ENCODE measurements at places on chromosomes 6 and 20.

GRCh38 chr20:34643928-34644327 lies 33.0 kb downstream of the PIGU start:
- H3K27me3 ChIP-seq = no peaks in the 10 kb centered on the region
- H3K36me3 ChIP-seq = no peaks in the 10 kb centered on the region
- H3K27ac ChIP-seq = no peak overlapping the region
- no peak for DNase-seq
- no peak overlapping the region for H3K4me3 ChIP-seq
- no peaks in the 10 kb centered on the region for H3K4me1 ChIP-seq

GRCh38 chr6:119314885-119315272 lies 34.7 kb downstream of the MAN1A1 start:
- DNase-seq = no peak
- peaks cover 43% of the 10 kb centered on the region for H3K4me1 ChIP-seq
- no peak overlapping the region for H3K4me3 ChIP-seq
- no peaks in the 10 kb centered on the region for H3K27me3 ChIP-seq

DNA sequence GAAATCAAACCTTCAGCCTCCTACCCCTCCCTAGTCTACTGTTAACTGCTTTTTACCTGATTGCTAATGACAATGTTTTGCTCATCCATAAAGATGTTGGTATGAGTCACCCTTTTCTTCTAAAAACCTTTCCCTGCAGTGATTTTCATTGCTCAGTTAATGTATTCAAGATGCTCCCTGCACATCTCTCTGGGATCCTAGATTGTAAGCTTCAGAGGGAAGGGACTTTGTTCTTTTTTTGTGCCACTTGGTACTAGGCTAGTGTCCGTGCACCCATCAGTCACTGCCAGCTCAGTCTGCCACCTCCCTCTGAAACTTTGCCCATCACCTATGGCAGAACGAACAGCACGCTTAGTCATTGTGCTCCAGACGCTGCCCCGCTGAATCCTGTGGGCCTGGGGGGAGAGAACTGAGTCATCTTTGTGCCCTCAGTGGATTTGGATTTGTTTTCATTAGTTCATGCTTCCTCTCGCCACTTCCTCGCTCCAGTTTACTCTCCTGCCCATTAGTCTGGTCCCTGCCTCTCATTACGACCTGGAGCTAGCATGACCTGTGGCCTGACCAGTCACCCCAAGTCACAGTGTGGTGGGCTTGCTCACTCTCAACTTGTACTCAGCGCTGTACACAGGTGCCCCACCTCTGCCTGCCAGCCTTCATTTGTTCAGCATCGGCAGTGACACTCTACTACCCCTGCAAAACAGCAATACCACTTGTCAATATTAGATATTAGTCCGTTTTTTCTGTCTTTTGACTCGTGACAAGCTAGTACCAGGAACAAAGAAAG lies 78.0 kb upstream of the TMEM181 start:
- peaks cover 45% of the 10 kb centered on the region for H3K36me3 ChIP-seq
- peaks cover 5% of the 10 kb centered on the region for H3K27me3 ChIP-seq
- H3K4me1 ChIP-seq = peaks cover 8% of the 10 kb centered on the region
- H3K27ac ChIP-seq = no peak overlapping the region
- no peak for DNase-seq
- no peak overlapping the region for H3K4me3 ChIP-seq

DNA sequence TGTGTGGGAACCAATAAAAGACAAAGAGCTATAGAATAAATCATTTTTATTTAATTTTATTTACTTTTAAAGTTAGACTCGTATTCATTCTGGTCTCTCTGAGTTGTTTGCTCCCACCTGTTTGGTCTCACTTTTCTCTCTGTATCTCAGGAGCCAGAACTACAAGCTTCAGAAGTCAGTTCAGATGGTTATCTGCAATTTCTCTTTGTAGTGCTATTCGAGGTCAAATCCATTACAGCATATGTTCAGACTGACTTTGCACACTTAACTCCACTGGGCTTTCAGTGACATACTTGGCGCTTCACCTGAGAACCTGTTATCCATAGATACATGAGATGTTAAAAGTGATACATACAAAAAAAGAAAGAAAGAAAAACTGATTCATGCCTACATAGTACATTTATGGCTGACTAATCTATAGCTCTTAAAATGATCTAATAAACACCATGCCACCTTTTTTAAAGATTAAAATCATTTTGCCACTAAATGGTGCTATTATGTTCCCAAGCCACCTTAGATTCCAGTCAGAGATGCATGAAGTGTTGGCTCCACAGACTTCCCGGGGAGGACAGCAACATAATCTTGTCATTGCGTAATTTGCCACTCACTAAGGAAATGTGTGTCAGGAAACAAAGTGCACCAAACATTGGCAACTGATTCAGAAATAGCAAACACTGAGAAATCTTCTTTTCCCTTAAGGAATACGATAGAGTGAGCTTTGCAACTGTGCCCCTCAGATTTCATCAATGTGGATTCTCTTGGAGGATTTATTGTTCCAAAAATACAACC lies 396.7 kb downstream of the HACE1 start:
- H3K27me3 ChIP-seq = no peaks in the 10 kb centered on the region
- no peak overlapping the region for H3K4me3 ChIP-seq
- H3K36me3 ChIP-seq = no peaks in the 10 kb centered on the region
- peaks cover 6% of the 10 kb centered on the region for H3K4me1 ChIP-seq
- H3K27ac ChIP-seq = no peak overlapping the region

GRCh38 chr20:2745060-2745910 lies 52.7 kb downstream of the EBF4 start:
- no peaks in the 10 kb centered on the region for H3K36me3 ChIP-seq
- no peak overlapping the region for H3K4me3 ChIP-seq
- no peak for DNase-seq
- peaks cover 15% of the 10 kb centered on the region for H3K27me3 ChIP-seq
- no peak overlapping the region for H3K27ac ChIP-seq

DNA sequence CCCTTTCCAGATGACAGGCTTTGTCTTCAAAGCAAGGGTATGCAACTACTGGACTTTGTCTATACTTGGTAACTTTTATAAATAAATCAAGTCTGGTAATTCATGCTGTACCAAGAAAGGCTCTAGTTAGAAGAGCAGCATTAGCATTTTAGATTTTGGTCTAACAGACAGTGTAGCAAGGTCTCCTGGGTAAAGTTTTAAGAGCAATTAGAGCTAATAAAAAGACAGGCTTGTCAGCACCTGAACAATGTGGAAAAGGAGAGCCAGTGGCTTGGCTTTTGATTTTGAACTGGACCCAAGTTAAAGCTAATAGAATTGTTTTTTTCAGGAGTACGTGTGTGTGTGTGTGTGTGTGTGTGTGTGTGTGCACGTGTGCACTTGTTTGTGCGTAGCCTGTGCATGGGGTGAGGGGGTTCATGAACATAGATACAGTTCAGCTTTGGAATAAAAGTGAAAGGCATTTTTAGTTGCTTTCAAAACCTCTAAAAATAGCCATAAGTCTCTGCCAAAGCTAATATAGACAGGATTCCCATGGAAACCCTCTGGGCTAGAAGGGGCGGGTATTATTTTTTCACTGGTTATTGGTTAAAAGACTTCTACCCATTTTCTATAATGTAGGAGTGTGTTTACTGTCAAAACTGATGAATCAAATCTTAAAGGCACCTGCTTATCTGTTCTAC lies 138.4 kb downstream of the KCNQ5 start:
- no peak overlapping the region for H3K27ac ChIP-seq
- no peaks in the 10 kb centered on the region for H3K27me3 ChIP-seq
- H3K4me1 ChIP-seq = no peaks in the 10 kb centered on the region
- DNase-seq = no peak
- H3K36me3 ChIP-seq = no peaks in the 10 kb centered on the region

DNA sequence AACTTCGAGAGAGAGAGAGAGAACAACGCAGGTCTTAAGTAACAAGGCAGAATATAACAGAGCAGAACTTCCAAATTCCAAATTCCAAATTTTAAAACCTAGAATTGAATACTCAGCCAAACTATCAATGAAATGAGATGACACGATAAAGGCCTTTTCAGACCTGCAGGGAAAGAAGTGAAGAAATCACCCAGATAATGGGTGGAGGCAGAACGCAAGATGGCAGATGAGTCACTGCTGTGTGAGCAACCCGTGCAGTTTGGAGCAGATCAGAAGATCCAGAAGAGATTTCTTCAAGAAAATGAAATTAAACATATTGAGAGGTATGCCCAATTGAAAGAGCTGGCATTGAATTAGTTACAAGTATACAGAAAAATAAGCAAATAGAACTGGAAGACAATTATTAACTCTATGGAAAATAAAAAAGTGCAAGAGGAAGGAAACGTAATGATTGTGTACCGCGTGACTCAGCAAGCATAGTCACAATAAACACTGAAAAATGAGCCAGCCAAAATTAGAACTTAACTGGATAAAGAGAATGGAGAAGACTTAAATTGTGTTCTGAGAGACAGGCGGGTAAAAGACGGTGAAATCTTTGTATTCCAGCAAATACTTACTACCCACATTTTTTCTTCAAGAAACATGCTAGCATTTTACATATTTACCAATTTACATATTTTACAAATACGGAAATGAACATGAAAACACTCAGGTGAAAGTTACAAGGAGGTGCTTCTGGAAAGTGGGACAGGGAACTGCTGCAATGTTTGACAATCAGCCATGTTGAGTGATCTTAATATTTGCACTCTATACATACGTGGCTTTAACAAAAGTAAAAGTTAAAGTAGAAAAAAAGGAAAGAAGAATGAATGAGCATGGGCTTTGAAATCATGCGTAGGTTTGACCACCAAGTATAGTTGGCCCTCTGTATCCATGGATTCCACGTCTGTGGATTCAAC lies 87.9 kb upstream of the CDYL start:
- no peak overlapping the region for H3K27ac ChIP-seq
- H3K36me3 ChIP-seq = no peaks in the 10 kb centered on the region
- H3K4me1 ChIP-seq = no peaks in the 10 kb centered on the region
- peaks cover 4% of the 10 kb centered on the region for H3K27me3 ChIP-seq

GRCh38 chr20:7449269-7449668 lies 491.0 kb downstream of the HAO1 start:
- H3K36me3 ChIP-seq = no peaks in the 10 kb centered on the region
- H3K27ac ChIP-seq = no peak overlapping the region
- no peaks in the 10 kb centered on the region for H3K4me1 ChIP-seq
- DNase-seq = no peak

DNA sequence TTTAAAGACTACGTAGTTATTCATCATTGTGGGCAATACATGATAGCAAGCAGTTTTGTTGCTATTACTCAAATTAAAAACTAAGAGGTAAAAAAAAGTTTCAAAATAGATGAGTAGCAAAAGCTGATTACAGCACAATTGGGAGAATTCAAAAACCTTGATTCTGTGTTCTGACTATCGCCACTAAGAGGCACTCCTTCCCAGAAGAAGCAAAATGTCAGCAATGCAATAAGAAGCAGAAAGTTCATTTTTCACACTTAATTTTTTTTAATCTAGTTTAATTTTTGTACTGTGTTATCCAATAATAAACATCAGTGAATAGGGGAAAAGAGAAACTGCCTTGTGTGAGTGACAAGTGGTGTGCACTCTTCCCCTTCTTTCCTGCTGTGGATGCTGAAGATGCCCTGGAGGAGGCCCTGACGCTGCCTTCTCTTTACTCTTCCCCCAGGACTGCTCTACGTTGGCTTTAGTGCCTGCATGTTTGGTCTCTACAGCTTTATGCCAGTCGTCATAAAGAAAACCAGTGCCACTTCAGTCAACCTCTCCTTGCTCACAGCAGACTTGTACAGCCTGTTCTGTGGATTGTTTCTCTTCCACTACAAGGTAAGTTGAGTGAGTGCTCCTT lies 263.2 kb upstream of the PLN start:
- no peaks in the 10 kb centered on the region for H3K27me3 ChIP-seq
- H3K27ac ChIP-seq = no peak overlapping the region
- H3K36me3 ChIP-seq = no peaks in the 10 kb centered on the region
- no peak for DNase-seq
- H3K4me1 ChIP-seq = peaks cover 5% of the 10 kb centered on the region
- H3K4me3 ChIP-seq = no peak overlapping the region

DNA sequence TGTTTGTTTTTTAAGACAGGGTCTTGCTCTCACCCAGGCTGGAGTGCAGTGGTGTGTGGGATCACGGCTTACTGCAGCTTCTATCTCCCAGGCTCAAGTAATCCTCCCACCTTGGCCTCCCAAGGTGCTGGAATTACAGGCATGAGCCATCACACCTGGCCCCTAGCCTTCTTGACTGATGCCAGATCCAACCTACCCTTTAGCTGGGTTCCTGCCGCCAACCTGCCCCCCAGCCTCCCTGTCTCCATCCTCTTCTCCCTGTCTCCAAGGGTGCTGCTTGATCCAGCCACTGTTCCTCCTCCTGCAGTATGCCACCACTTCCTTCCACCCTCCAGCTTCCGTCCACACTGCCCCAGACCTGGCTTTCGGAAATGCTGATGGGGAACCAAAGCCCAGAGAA lies 3.2 kb upstream of the C20orf144 start:
- H3K4me1 ChIP-seq = peaks cover 7% of the 10 kb centered on the region
- H3K27ac ChIP-seq = no peak overlapping the region
- H3K36me3 ChIP-seq = no peaks in the 10 kb centered on the region
- no peak for DNase-seq
- peaks cover 16% of the 10 kb centered on the region for H3K27me3 ChIP-seq

GRCh38 chr20:41003143-41003935 lies 25.3 kb upstream of the TOP1 start:
- peaks cover 12% of the 10 kb centered on the region for H3K4me1 ChIP-seq
- H3K27ac ChIP-seq = no peak overlapping the region
- peaks cover 7% of the 10 kb centered on the region for H3K36me3 ChIP-seq
- H3K27me3 ChIP-seq = peaks cover 13% of the 10 kb centered on the region
- no peak for DNase-seq

DNA sequence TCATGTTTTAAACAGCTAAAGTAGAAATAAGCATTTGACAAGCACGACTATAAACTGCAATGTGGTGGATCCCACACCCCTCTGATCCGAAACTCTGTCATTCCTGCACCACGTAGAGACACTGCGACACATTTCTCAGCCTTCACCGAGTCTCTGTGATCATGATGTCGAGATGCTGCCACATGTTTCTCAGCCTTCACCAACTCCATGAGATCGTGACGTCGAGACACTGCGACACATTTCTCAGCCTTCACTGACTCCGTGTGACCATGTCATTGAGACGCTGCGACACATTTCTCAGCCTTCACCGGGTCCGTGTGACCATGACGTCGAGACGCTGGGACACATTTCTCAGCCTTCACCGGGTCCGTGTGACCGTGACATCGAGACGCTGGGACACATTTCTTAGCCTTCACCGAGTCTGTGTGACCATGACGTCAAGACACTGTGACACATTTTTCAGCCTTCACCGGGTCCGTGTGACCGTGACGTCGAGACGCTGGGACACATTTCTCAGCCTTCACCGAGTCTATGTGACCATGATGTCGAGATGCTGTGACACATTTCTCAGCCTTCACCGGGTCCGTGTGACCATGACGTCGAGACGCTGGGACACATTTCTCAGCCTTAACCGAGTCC lies 143.0 kb downstream of the TTLL2 start:
- peak overlapping the region; percentile 13 for H3K4me3 ChIP-seq
- H3K27ac ChIP-seq = peak overlapping the region; percentile 99
- DNase-seq = no peak
- H3K27me3 ChIP-seq = peaks cover 6% of the 10 kb centered on the region

- H3K27me3 ChIP-seq = peaks cover 2% of the 10 kb centered on the region
- H3K4me1 ChIP-seq = no peaks in the 10 kb centered on the region
- DNase-seq = no peak
- no peaks in the 10 kb centered on the region for H3K36me3 ChIP-seq
Observed at GRCh38 chr20:20277894-20278335, 90.0 kb upstream of the INSM1 start.

GRCh38 chr20:37941332-37941731 lies 38.4 kb downstream of the VSTM2L start:
- H3K4me1 ChIP-seq = no peaks in the 10 kb centered on the region
- H3K27ac ChIP-seq = no peak overlapping the region
- peak; percentile 30 for DNase-seq
- peaks cover 5% of the 10 kb centered on the region for H3K27me3 ChIP-seq
- H3K36me3 ChIP-seq = peaks cover 3% of the 10 kb centered on the region
- no peak overlapping the region for H3K4me3 ChIP-seq
